ENCODE measurements at places on chromosomes 11 and 22. TPM values are rescaled to one million over a fixed set of nuclear protein-coding genes. Genes with fewer than 3 reads are reported as not detected.

The PGA4 gene
- total RNA-seq, result not detected

The DKK3 gene
- 0.09 TPM for total RNA-seq

The PIM3 gene
- 31.2 TPM for total RNA-seq

The BACE1-AS gene
- total RNA-seq, result 2.0 TPM

The ZNF280B gene
- total RNA-seq, result 3.7 TPM

The CRYBA4 gene
- total RNA-seq, result not detected

DNA sequence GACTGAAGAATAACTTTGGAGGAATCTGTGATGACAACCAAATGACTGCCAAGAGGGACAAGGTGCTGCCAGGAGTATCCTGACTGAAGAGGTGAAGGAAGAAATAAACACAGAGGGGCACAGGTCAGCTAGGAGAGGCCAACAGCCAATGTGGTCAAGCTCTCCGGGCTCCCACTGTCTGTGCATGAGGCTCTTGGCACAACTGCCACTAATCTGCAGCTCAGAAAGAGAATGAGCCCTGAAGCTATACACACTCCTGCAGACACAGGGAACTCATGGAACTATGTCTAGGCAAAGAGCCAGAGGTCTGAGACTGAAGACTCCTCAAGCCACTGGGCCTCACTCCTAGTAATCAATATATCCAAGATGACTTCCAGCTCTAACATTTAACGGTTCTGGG is 7.0 kb downstream of the THRSP start:
- no peak for DNase-seq
